A172 (cell line): ENCODE measurements at places on chromosomes 6 and 20. TPM values are rescaled to one million over a fixed set of nuclear protein-coding genes. Genes with fewer than 3 reads are reported as not detected.

DNA sequence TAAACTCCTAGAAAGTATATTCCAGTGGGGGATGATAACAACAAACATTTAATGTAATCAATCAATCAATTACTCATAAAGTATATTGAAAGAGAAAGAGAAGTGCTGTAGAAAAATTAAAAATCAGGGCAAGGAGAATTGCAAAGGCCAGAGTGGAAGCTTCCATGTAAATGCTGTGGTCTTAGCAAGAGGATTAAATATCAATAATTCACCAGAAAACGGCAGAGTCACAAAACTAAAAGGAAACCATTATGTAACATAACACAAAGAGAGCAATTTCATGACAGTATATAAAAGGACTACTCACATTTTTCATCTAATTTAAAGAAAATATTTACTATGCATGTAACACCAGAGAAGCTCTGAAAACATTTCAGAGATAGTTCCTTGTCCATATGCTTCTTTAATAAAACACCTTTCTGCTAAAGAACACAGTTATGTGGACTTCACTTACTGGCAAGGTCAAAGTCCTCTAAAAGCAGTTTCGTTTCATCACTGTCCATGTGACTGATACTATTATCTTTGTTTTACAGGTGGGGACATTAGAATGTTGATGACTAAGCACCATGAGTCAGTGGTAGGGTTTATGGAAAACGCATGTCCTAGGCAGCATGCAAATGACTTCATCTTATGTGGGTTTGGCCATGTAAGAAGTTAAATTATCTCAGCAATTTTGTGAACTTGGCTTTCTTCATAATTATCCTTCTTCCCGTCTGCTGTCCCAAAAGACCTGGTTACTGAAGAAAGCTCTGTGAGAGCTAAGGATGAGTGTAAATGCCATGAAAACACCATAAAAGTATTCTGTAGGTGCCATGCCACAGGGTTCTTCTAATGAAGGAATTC, 185.8 kb upstream of the TENT5A start:
- peak; percentile 91 for DNase-seq

DNA sequence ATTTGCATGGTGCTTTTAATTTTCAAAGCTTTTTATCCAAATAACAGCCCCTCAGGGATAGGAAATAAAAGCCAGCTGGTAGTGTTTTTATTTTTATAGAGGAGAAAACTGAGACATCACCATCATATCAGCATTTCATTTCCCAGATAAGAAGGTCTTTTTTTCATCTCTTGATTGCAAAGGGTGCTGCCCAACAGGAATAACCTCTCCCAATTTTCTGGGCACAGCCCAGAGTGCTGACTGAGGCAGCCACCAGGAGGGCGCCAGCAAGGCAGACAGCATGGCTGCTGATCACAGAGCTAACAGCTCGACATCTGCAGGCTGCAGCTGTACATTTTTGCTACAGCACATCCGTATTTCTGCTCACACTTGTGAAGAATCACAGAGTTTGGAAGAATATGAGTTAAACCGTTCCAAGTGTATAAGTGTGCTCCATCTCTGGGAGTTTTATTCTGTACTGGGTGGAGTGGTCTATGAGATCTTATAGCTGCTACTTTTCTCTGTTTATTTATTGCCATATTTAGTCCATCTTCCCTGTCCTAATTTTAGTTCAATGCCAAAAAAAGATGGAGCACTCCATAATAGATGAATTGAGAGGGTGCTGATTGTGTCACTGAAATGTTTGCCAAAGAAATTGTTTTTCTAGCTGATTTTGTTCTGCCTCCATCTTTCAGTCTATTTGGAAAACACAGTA, 85.5 kb upstream of the C20orf144 start:
- DNase-seq, result no peak

GRCh38 chr6:75169689-75170586, 35.9 kb downstream of the COL12A1 start:
- DNase-seq, result no peak

DNA sequence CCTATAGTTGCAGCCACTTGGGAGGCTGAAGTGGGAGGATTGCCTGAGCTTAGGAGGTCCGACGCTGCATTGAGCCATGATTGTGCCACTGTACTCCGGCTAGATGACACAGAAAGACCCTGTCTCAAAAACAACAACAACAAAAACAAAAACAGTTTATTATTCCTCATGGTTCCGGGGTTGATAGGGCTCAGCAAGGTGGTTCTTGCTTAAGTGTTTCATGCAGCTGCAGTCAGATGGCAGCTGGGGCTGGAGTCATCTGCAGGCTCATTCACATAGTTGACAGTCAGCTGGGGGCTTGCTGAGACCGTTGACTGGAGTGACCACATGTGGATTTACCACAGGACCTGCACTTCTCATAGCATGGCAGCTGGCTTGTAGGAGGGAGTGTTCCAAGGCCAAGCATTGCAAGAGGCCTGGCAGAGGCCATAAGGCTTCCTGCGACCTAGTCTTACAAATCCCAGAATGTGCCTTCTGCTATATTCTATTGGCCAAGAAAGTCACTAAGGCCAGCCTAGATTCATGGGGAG, 28.9 kb upstream of the NNAT start:
- no peak for DNase-seq

GRCh38 chr6:126175251-126175650, 164.7 kb upstream of the CENPW start:
- no peak for DNase-seq

DNA sequence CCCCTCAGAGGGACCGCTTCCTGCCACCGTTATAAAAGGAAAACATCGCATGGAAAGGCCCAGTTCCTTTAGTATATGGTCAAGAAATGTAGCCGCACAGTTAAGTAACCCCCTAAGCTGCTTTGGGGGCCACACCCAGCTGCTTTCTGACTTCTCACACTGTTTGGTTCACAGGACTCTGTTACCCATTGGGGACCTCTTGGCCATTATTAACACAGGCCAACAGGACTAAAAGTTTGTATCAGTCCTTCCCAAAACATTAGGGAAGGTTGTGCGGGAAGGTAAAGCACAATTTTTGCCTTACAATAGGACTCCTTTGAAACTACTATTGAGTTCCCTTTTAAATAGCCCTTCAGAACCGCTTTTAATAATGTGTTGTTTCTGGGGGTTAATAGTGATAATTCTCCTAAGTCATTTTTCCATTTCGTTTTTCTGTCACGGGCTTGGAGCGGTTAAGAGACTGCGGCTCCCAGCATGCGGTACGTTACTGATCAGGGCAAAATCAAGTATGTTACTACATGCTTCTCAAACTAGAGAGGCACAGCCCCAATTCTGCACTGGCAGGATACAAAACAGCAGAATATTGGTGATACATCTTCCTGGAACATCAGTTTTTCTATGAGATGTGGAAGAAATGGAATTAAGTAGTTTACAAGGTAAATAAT, 668 bp upstream of the RPP40 start:
- no peak for DNase-seq

- no peak for DNase-seq
Observed at GRCh38 chr20:32446301-32447100, 88.4 kb downstream of the ASXL1 start.

- peak; percentile 59 for DNase-seq
Observed at GRCh38 chr6:163793011-163793983, 378.8 kb downstream of the QKI start.

DNA sequence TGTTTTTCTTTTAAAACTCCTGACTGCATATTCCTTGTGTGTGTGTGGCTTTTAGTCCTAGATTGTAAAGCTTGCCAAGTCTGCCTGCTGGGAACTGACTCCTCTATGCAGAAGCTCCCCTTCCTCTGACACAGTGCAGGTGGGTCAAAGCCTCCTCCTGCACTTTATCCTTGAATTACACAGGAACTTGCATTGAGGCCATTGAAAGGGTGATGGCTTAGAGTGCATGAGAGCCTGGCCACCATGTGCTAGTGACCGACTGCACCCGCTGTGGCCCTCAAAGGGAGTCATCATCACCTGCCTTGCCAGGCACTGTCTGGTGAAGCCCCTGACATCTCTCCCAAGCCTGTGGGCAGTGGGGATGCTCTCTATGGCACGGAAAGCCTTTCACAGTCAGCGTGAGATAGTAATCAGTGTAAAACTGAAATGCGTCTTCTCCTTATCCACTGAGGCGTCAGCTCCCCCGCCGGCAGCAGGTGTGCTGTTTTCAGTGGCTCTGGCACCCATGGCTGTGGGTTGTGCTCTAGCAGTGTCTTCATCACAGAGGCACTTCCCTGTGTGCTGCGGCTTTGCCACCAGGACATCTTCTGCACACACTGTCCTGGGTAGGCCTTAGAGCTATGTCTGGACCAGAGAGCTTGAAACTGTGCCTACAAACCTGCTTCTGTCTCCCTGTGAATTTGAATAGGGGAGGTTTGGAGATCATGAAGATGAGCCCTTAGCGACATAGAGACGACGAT, 87.9 kb downstream of the THBS2 start:
- no peak for DNase-seq

DNA sequence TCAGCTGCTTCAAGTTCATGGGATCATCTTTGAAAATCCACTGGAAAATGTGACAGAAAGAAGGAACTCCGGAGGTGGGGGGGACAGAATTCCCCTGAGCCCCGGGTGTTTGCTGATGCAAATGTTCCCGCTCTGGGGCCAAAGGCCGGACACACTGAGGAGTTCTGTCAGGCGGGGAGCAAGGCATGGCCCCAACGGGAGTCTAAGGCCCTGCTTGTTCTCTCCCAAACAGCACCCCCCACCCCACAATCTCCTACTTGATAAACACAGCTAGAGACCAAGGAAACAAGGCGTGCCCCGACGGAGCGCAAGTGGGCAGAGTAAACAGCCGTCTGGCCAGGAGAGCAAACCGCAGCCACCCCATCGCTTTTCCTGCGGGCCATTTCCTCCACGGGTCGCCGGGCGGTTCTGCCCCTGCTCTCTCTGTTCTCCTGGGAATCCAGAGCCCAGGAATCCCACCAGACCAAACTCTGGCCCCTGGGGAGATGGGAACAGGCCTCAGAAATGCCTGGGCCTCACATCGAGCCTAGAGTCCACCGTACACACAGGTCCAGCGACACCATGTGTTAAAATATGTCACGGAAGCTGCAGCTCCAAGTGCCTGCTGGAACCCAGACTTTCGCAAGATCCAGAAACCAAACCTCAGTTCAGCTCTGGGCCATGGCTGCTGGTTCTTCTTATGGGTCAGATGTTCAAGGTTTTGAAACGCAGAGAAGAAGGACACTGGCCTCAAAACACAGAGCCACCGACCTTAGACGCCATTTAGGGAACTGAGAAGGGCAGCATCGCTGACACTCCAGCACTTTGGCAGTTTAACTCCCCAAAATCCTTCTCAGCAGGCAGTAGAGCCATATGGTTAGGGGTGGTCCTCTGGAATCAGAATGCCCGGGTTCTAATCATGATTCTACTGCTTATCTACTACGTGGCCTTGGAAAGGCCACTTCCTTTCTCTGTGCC, 104.2 kb downstream of the PREX1 start:
- no peak for DNase-seq

DNA sequence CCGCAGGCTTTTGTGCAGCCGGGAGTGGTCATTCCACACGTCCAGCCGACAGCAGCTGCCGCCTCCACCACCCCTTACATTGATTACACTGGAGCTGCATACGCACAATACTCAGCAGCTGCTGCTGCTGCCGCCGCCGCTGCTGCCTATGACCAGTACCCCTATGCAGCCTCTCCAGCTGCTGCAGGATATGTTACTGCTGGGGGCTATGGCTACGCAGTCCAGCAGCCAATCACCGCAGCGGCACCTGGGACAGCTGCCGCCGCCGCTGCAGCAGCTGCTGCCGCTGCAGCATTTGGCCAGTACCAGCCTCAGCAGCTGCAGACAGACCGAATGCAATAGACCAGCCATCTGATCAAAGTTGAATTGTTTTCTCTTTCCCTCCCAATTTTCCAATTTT, 10.6 kb downstream of the RBM24 start:
- no peak for DNase-seq

DNA sequence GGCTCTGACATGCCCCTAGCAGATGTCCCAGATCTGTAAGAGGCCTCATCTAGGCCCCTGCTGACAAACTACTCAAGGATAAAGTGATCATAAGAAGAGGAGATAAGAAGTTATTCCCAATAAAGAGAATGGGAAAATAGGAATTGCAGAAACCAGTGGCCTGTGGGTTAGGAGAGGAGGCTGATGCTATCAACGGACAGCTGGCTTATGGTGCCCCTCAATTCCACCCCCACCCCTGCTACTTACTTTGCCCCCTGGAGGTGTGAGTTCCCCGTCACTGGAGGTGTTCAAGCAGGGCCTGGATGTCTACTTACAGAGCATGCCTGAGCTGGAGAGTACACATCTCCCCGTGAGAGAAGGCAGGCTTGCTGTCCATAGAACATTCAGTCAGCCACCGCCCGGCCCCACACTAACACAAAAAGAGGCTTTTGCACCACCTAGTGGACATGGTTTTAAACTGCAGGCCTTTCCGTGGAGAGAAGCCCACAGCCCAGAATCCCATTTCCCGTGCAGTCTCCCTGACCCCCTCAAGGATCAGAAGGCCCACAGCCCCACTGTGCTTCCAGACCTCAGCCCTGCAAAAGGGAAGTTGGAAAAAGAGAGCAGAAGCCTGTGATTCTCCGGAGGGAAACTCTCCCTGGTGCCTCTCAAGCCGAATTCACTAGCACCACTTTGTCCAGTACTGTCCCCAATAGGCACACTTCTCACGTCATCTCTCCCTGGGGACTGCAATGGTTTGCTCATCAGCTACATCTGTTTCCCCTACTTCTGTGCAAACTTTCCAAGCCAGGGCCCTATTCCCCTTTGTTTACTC, 23.8 kb upstream of the BNIP5 start:
- peak; percentile 72 for DNase-seq

- no peak for DNase-seq
Observed at GRCh38 chr6:139449611-139450000, 75.2 kb upstream of the CITED2 start.

DNA sequence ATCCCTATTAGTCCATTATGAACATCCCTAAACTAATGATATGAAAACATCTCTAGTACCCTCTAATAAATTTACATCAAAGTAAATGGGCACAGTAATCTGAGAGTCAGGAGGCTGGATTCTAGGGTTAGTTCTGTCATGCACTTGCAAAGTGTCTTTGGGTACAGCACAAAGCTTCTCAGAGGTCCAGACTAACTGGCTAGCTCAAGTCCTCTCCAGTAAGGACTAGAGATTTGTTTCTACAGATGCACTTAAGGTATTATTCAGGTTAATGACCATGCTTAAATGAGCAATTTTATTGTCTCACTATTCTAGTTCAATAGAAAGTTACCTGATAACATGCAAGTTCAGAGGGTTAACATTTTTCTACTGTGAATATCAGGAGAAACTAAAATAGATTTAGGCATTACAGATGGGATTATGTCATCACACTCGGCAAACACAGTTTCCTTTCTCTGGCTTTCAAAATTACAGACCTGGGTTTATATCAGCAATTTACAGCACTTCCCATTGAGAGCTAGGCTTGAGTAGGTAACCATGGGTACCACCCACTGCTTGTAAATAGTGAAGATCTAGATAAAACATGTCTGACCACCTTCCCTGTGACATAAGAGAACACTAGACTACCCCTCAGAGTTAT, 402.9 kb upstream of the RUNX2 start:
- no peak for DNase-seq

- DNase-seq, result no peak
Observed at GRCh38 chr6:170464080-170464479, 89.0 kb downstream of the PSMB1 start.

- no peak for DNase-seq
Observed at GRCh38 chr6:84390334-84390733, 162.9 kb upstream of the CEP162 start.

- no peak for DNase-seq
Observed at GRCh38 chr6:159969204-159969912, 476 bp downstream of the IGF2R start.

The LAMP5 gene
- not detected in 2 replicates for total RNA-seq

The TREM1 gene
- not detected in 2 replicates for total RNA-seq

The BMP2 gene
- total RNA-seq, result not detected in 2 replicates

The OR2J3 gene
- not detected in 2 replicates for total RNA-seq

The TPX2 gene
- 224 and 245 TPM in 2 replicates for total RNA-seq

The TMC2 gene
- not detected in 2 replicates for total RNA-seq
